ENCODE measurements at places on chromosomes 12 and 14. TPM values are rescaled to one million over a fixed set of nuclear protein-coding genes. Genes with fewer than 3 reads are reported as not detected.

Gene HELB
- 1.0 TPM for total RNA-seq

Gene DICER1
- total RNA-seq = 27.8 TPM

Gene MYF5
- not detected for total RNA-seq

Gene MANSC4
- total RNA-seq = not detected

Gene CCND2
- total RNA-seq = 90.6 TPM

Gene BDKRB2
- 0.26 TPM for total RNA-seq
